ENCODE measurements at places on chromosomes 16 and 17.
A peak's percentile ranks its signal among the peaks of the same experiment; 100 is the strongest.

DNA sequence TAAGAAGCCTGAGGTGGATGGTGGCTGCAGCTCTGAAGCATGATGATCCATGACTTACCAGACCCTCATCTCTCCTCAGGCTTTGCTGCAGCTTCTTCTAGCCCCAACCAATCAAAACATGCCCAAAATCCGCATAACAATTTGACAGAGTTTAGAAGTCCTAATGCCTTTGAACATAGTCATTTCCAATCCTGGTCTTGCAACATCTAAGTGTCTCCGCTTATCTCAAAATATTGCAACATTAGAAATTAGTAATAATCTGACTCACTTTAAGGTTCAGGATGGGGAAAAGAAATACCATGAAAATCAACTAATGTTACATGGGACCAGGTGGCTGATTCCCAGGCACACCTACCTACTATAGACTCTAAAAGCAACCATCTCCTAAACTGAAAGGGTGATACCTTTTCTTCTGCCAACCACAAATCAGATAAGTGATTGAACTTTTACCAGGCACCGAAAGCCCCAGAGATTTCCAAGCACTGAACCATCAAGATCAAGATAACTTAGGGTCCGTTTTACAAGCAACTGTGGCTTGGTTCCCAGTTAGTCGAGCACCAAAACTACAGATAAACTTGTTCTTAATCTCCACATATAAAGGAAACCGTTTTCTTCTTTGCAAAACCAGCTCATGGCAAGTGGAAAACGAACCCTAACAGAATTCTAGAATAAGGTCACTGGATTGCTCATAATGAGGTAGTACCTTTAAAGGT lies 14.0 kb downstream of the ERN1 start:
- peaks cover 30% of the 10 kb centered on the region for H3K4me1 ChIP-seq
- DNase-seq, result no peak
- no peak overlapping the region for H3K27ac ChIP-seq
- H3K36me3 ChIP-seq, result no peaks in the 10 kb centered on the region
- no peak overlapping the region for H3K4me3 ChIP-seq

DNA sequence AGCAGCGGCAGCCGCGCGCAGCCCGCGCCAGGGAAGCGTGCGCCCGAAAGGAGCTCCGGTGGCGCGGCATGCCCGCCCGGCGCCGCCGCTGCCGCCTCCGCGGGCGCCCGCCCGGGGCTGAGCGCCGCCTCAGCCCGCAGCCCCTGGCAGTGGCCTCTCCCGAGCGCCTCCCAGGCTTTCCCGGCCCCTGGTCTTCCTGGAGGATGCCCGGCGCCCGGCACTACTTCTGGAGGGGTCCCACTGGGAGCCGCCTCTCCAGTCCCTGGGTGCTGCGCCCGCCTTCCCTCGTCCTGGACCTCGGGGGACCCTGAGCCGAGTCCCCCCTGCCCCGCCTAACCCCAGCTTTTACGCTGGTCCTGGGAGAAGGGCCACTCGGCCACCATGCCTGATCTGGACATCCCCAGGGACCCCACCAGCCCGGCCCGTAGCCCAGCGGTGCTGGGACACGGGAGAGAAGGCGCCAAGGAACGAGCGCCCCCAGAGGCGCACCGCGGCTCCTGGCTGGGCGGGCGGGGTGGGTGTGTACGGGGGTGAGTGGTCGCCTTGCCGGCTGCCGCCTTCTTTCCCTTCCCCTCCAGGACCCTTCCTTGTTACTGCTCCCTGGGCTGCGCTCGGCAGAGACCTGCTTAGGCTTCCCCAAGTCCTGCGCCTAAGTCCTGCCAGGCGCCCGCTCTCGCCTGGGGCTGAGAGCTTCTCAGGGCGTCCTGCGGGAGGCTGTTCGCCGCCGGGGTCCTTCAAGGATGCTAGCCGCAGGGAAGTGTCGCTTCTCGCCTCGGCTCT lies 704 bp downstream of the ASIC2 start:
- no peak overlapping the region for H3K27ac ChIP-seq
- no peaks in the 10 kb centered on the region for H3K36me3 ChIP-seq
- no peak for DNase-seq
- no peaks in the 10 kb centered on the region for H3K27me3 ChIP-seq
- peak overlapping the region; percentile 66 for H3K4me3 ChIP-seq

DNA sequence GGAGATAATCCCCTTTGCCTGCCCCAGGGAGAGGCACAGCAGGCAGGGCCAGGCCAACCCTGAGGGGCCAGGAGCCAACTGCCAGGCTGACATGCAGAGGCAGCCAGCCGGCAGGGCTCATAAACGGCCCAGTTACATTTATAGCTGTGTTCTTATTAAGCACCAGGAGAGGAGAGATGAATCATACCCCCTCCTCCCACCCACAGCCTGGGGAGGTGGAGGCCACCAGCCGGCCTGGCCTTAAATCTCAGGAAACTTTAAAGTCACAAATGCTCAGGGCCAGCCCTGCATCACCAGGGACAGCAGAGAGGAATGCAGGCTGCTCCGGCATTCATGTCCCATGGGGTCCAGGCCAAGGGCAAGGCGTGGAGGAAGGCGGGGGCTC lies 177.2 kb downstream of the TMEM132E start:
- no peak overlapping the region for H3K27ac ChIP-seq
- no peaks in the 10 kb centered on the region for H3K36me3 ChIP-seq
- no peak overlapping the region for H3K4me3 ChIP-seq
- no peaks in the 10 kb centered on the region for H3K4me1 ChIP-seq

- H3K4me3 ChIP-seq, result no peak overlapping the region
- DNase-seq, result no peak
- no peaks in the 10 kb centered on the region for H3K36me3 ChIP-seq
- H3K27me3 ChIP-seq, result no peaks in the 10 kb centered on the region
Measured at GRCh38 chr17:60410001-60410400, 12.3 kb upstream of the CHCT1 start.

- peaks cover 35% of the 10 kb centered on the region for H3K36me3 ChIP-seq
- no peak overlapping the region for H3K4me3 ChIP-seq
- DNase-seq, result no peak
- H3K27me3 ChIP-seq, result no peaks in the 10 kb centered on the region
- peaks cover 5% of the 10 kb centered on the region for H3K4me1 ChIP-seq
Measured at GRCh38 chr17:79047291-79047920, 23.4 kb downstream of the C1QTNF1 start.

DNA sequence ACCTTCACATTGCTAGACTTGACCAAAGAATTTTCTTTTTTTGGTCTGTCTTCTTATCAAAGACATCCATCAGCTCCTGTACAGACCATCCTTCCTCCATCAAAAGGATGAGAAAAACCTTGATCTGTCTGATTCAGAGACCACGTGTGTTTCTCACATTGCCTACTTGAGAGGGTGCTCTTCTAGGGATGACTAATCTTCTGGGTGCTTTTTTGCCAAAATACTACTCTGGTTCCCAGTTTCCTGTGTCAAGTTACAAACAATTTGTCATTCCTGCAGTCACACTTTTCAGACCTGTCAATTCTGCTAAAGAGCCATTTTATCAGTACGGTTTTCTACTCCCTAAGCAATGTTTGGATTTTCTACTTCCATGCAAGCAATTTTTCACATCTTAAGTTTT lies 492.2 kb downstream of the CDH11 start:
- H3K4me1 ChIP-seq, result no peaks in the 10 kb centered on the region
- no peaks in the 10 kb centered on the region for H3K36me3 ChIP-seq
- no peak overlapping the region for H3K27ac ChIP-seq
- H3K4me3 ChIP-seq, result no peak overlapping the region

DNA sequence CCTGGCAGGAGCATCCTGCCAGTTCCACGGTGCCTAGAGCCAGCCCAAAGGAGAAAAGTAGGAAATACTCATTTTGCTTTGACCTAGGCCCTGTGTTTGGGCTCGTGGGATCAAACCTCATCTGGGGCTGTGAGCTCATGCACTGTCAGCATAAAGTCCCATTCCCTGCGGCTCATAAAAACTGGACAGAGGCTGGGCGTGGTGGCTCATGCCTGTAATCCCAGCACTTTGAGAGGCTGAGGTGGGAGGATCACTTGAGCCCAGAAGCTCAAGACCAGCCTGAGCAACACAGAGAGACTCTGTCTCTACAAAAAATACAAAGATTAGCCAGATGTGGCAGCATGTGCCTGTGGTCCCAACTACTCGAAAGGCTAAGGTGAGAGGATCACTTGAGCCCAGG lies 17.9 kb downstream of the ATP6V0D1 start:
- H3K4me1 ChIP-seq, result peaks cover 21% of the 10 kb centered on the region
- H3K27me3 ChIP-seq, result no peaks in the 10 kb centered on the region
- H3K36me3 ChIP-seq, result no peaks in the 10 kb centered on the region
- no peak overlapping the region for H3K4me3 ChIP-seq

DNA sequence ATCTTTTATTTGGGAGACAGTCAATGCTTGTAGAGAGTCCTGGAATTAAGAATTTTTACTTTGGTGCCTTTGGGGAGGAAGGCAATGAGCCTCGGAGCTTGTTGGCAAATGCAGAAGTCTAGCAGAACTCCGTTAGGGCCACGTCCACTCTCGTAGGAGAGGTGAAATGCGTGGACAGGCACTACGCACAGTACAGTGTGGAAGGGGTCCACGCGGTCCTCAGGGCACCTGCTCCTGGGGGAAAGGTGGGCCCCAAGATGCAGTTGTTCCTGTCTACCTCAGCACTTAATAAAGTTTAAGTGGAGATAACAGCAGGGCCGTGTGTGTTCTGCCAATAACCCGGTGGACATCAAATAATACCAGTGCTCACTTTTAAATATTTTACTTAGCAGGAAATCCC lies 1.8 kb downstream of the RAB11FIP3 start:
- peak overlapping the region; percentile 86 for H3K4me3 ChIP-seq
- no peaks in the 10 kb centered on the region for H3K36me3 ChIP-seq
- DNase-seq, result no peak
- H3K27ac ChIP-seq, result no peak overlapping the region
- H3K4me1 ChIP-seq, result peaks cover 43% of the 10 kb centered on the region

DNA sequence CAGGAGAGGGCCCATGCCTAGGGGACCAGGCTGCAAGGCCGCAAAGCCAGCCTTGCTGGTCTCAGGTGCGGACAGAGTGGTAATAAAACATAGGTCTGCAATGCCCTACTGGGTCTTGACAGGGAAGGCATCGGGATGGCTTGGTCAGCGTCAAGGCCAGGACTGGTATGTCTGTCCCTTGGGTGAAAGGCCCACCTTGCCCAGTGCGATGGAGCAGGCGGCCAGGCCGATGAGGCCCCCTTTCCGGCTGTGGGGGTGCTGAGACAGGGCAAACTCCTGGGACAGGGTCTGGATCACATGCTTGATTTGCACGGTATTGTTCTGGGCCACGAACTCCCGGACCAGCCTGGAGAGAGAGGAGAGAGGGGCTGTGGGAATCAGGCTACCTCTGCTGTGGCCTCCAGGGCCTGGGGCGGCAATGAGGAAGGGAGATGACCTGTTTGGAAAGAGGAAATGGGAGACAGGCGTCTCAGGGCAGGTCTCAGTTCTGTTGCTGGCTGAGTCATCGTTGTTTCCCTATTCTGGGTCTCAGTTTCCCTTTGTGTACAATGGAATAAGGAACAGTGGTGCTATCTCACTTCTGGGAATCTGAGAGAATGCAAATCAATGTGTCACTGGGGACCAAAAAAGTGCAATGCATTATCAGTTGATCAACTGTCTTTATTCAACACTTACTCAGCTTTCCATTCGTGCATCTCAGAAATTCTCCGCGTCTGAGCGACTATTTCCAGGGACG lies 14.8 kb downstream of the VAC14 start:
- H3K4me3 ChIP-seq, result no peak overlapping the region

DNA sequence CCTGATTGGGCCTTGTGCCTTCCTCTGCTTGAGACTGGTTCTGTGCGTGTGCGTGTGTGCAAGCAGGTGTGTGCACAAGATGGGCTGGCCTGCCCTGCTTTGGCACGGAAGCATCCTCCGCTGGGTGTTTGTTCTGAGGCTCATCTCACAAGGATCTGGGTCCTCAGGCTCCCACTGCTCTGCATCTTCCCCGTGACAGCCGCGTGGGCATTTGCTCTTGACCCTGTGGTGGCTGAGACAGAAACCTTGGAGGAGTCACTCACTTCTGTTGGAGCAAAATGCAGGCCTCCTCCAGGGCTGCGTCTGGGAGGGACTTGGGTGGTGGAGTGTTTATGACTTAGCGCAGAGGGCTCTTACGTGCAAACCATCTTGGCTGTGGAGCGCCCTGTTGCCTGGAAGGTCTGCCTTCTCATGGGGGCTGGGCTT lies 119.2 kb downstream of the RPTOR start:
- H3K27me3 ChIP-seq, result no peaks in the 10 kb centered on the region
- H3K4me1 ChIP-seq, result peaks cover 4% of the 10 kb centered on the region
- H3K4me3 ChIP-seq, result no peak overlapping the region
- H3K36me3 ChIP-seq, result no peaks in the 10 kb centered on the region

- DNase-seq, result no peak
- peaks cover 5% of the 10 kb centered on the region for H3K4me1 ChIP-seq
- no peak overlapping the region for H3K27ac ChIP-seq
- no peaks in the 10 kb centered on the region for H3K27me3 ChIP-seq
Measured at GRCh38 chr17:40463122-40463550, 19.9 kb downstream of the IGFBP4 start.

DNA sequence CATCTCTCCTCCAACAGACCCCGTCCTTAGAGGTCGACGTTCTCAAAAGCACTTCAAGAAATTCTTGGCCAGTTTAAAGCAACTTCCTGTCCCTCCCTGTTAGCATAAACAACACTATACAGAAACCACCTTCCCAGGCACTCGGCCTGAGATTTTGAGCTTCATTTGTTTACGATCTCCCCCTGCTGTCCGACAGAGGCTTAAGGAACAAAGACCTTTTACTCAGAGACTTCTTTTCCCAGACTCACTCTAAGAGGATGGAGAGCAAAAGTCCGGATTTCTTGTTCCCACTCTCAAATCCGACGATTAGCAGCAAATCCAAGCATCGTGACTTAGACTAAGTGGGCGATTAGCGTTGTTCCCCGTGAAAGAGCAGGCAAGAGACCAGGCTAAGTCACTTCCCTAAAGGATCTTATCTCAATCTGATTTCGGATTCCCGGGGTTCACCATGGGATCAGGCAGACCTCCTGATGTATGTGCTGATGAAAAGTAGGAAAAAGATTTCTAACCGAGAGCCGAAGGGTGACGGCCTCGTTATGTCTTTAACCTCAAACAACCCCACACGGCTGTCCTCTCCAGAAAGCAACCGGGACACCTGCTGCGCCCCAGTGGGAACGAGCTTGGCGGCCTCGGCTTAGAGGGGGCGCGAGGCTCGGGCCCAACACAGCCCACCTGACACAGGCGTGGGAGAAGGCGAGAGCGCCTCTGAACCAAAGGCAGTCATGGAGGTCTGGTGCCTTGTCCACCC lies 598 bp downstream of the INPP5K start:
- H3K27me3 ChIP-seq, result no peaks in the 10 kb centered on the region
- H3K27ac ChIP-seq, result peak overlapping the region; percentile 92
- peak overlapping the region; percentile 85 for H3K4me3 ChIP-seq
- DNase-seq, result no peak
- peaks cover 18% of the 10 kb centered on the region for H3K4me1 ChIP-seq
- H3K36me3 ChIP-seq, result peaks cover 19% of the 10 kb centered on the region
